ENCODE measurements at places on chromosomes 16 and 17.
A peak's percentile ranks its signal among the peaks of the same experiment; 100 is the strongest.

GRCh38 chr17:10116267-10116666 lies 82.1 kb downstream of the GAS7 start:
- no peak for DNase-seq

GRCh38 chr17:18332909-18333489 lies 17.9 kb downstream of the SMCR8 start:
- DNase-seq, result no peak

DNA sequence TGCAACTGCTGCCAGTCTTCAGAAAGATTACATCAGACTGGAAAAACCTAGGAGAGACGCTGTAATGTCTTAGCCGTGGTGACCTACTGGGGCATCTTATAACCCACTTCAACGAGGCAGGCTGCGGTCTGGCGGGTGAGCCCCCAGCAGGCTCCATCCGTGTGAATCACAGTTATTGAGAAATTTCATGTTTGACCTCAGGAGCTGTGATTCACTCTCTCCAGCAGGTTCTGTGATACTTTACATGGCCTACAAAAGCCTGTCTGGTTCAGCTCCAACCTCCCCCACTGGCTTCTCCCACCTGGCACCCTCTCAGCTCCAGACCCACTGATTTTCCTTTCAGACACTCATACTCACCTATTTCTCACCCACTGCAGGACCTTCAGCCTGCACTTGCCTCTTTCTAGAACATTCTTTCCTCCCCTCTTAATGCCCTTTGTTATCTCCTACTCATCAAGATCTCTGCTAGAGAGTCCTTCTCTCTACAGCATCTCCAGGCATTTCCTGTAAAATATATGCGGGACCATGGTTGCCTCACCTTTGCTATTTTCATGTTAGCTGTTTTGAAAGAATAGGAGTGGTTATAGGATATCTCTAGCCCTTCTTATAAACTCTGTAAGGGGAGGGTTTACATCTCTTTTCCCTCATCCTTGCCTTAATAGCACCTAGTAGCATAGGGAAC lies 227.9 kb downstream of the MAF start:
- no peak for DNase-seq

DNA sequence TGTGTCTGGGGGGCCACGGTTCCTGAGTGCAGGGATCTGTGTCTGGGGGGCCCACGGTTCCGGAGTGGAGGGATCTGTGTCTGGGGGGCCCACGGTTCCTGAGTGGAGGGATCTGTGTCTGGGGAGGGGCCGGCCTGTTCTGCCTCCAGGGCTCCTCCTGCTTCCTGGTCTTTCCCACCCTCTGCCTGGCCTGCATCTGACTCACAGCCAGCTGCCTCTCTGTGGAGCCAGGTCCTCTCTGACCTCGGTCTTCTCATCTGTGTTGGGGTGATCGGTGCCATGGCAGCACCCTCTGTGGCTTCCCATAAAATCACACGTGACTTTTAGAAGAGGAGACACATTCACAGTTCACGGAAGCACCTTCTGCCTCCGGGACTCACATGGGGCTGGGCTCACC lies 50.3 kb downstream of the ZFPM1 start:
- no peak for DNase-seq

DNA sequence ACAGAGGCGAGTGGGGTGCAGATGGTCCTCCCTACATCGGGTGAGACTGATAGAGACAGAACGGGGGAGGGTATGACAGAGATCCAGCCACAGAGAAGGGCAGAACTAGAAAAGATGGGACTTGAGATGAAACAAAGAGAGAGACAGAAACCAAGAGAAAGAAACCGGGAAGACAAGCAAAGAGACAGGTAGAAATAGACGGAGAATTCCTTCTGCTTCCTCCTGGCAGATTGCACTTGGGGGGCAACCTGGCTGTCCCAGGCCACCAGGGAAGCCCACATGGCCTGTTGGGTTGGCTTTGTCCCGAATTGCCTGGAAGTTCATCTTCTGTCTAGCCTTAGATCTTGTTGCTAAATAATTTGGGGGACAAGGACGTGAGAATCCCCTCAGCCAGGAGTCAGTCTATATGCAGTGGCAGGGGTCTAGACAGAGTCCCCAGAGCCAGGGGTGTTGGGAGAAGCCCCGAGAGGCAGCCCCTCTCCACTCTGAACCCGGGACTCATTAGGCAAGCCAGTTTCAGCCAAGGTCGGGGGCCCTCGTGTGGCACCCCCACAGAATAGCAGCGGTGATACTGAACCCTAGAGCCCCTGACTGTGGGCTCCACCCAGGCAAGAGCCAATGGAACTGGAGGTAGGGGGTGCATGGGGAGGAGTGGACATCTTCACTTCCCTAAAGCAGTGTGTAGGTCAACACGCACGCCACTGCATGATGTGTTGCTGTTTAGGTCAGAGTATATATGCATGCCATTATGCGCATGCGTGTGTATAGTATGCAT lies 627 bp upstream of the TSPOAP1 start:
- no peak for DNase-seq

DNA sequence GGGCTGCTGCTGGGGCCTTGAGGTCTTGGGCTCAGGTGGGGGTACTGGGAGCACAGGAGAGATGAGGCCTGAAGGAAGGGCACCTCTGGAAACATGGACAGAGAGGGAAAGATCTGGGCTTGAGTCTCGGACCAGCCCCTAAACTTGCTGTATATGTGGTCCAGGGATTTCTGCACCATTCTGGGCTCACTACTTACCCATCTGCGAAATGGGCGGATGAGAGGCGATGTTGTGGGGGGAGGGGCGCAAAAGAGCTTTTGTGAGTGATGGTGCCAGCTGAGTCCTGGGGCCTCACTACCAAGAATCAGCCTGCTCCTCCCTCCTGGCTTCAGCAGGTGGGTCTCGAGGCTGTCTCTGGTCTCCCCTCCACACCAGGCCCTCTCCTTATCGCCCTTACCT lies 285 bp downstream of the C17orf99 start:
- DNase-seq, result no peak

GRCh38 chr16:76598498-76598897 lies 321.3 kb downstream of the CNTNAP4 start:
- DNase-seq, result no peak

- DNase-seq, result no peak
These were observed 67.2 kb downstream of the USP22 start for GRCh38 chr17:20975566-20975965.

DNA sequence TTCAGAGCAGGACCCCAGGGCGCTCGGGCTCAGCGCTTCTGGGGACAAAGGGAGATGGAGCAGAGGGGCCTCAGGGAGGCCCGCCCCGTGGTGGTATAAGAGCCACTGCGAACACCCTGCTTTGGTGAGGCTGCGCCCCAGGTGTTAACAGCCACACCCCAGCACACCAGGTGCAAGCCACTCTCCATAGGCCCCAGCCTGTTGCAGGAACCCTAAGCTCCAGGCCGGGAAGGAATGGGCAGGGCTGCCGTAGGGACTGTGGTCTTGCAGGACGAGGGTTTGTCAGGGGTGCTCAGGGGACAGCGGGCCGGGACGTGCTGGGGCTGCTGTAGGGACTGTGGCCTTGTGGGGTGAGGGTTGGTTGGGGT lies 17.0 kb upstream of the SSTR5 start:
- DNase-seq, result no peak

- peak; percentile 66 for DNase-seq
These were observed 44.6 kb upstream of the LCMT1 start for GRCh38 chr16:25066747-25067631.

DNA sequence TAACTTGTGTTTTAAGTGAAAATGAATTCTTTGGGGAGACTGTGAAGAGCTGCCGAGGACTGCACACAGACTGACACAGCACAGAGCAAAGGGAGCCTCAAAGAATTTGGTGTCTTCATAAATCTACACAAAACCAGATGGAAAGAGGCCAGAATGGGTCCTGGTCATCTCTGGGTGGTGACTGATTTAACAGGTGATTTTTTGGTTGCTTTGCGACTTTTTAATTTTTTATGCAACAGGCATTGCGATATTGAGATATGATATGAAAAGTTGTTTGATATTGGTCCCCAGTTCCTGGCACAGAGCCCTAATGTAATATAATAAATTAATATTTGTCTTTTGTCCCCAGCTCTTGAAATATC lies 12.6 kb upstream of the EIF1 start:
- no peak for DNase-seq

Measured in right renal cortex interstitium (tissue), 3 donors.